ENCODE measurements at places on chromosomes 4 and X.

DNA sequence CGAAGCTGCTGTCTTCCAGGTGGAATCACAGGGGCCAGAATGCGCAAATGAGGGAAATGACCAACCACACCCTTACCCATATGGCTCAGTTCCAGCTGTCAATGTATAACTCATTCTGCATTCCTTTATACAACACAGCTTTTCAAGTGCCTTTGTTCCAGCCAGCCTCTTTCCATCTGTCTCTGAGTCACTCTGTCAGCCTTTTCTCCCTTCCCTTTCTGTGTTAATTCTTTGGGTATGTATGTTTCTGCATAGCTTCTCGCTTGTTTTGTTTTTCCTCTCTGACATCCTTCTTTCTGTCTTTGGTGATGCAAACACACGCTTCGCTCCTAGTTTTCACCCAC, 54.5 kb downstream of the RS1 start:
- peak; percentile 15 for DNase-seq

DNA sequence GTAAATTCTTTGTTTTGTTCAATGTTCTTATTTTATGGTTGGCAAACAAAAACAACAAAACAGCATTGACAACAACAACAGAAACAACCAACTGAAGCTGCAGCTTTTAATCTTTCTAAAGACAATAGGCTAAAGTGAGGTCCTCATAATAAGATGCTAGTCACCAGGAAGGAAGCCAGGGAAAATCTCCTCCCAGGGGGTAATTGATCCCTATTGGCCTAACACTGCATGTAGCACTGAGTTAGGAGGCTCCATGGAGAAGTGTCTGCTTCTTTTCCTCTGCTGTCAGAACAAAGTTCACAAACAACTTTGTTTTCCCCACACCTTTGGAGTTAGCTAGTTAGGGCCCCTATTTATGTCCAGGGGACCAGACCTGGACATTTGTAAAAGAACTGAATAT, 4.7 kb upstream of the LRAT start:
- DNase-seq = no peak

- no peak for DNase-seq
Measured at GRCh38 chr4:74535512-74535911, 90.6 kb downstream of the AREG start.

DNA sequence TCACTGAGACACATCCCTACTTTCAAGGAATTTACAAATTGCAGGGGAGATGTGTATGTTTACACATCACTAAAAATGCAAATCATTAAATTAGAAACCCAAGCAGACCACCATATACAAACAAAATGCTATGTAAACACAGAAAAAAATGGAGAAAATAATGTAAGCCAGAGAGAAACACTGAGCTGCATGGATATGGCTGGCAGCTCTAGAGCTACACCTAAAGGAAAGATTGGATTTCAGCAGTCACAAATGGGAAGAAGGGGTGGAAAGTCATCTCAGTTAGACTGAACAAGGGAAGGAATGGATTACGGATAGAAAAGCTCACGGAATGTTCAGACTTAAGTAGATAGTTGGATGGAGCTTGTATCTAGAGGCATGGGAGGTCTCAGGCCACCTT, 186.3 kb downstream of the MOSPD2 start:
- DNase-seq = no peak

DNA sequence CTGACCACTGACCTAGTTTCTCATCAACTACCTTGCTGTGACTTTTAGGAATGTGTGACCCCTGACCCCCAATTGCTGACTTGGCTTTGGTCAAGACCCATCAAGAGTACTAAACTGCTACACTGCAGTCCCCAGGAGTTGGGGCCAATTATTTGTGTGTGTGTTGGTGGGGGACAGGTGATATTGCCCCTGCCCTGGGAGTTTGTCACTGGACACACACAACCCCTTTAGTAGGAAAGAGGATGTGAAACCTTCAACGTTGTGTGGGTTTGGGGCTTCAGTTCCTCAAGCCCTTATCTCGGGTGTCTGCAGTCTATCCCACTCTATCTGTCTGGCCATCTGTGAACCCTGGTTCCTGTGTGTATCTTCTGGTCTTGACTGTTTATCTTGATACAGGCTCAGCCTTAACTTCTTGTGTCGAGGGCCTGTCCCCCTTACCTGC, 6.5 kb downstream of the SASH3 start:
- DNase-seq = no peak

- DNase-seq = no peak
Measured at GRCh38 chr4:5750946-5751665, 40.1 kb downstream of the EVC start.

DNA sequence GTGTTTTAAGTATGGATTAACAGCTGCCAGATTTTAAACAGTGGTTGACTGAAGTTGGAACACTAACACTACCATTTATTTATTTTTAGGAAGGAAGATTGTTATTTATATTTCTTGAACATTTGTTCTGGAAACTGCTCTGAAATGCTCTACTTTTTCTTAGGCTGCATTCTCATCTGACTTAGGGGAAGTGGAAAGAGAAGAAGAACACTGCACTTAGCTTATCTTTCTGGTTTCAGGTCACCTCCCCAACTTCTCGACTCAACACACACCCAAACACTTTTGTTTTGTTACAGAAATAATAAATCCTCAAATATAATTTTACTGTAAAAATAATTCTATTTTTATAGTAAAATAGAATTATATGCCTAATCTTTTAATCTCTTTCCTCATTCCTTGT, 18.6 kb downstream of the BLTP1 start:
- DNase-seq = no peak

GRCh38 chr4:19850909-19851308, 400.8 kb upstream of the SLIT2 start:
- no peak for DNase-seq

GRCh38 chrX:99663136-99663535, 746.9 kb downstream of the PCDH19 start:
- no peak for DNase-seq

DNA sequence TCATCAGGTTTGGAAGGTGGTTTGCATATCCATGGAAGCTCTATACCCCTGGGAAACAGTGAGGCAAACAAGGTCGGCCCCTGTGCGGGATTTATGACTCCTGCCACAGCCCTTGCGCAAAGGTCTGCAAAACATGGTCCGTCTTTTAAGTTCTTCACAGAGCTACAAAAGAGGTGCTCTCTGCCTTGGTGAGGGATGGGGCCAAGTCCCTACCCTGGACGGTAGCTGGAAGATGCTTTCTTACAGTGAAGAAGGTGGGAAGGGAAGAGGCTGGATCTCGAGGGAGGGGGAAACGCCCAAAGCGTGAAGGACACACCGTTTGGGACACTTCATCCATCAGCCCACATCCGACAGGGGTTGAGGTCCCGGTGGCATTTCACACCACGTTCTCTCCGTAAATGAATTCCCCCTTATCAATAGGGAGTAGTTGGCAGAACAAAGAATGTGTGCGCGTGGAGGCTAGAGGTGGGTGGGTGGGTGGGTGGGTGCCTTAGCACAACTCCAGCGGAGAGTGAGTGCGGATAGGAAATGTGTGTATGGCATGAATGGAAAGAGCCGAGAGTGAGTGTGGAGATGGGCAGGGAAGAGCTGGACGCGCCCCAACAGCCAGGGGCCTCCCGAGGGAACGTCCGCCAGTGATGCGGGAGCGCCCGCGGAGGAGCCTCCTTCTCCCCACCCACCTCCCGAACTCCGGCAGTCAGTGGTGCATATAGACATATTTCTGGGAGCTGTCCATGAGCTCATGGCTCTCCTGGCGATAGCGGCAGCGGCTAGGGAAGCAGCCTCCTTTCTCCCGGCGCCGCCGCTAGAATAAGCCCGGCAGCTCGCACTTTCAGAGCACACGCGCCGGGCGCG, 68.3 kb downstream of the LARP7 start:
- peak; percentile 67 for DNase-seq

DNA sequence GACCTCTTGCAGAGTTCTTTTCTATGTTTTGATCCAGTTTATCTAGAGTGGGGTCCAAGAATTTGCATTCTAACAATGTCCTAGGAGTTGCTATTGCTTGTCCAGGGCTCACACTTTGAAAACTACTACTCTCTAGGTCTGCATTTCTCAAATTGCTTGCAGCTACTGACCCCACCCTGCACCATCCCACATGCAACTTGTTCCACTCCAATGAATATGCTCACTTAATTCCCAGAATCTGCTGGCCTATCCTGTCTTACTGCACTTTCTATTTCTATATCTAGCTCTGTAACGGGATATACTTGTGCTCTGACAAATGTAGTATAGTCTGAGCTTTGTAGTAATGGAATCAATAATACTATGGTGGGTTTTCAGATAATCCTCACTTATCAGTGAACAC, 570.3 kb downstream of the IQCM start:
- no peak for DNase-seq

DNA sequence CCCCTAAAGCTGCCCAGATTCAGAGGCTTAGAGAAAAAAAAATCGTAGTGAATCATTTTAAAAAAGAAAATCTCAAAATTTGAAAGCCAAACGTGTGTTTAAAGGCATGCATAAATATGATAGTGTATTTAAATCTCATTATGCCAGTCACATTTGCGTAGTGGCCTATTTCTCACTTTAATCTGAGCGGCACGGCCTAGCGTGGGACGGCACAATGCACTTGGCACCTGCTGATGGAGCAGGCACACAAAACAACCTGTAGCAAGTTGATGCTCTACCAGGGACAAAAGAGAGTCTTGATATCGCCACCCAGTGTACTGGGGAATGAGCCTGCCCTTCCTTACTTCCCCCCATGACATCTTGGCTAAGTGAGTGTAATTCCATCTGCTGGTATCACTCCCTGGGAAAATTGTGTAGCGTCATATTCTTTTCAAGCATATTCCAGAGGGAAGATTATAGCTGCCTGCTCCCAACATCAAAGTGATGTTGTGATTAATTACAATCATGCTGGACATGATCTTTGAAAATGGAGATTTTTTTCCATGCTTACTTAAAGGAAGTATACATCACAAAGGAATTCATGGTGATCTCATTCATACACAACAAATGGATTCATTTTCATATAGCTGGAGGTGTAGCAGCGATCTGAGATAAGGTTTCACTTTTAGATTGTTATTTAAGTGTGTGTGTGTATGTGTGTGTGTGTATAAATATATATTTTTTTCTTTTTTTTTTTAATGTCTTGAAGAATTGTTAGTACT, 138.8 kb downstream of the DCTD start:
- DNase-seq = no peak

DNA sequence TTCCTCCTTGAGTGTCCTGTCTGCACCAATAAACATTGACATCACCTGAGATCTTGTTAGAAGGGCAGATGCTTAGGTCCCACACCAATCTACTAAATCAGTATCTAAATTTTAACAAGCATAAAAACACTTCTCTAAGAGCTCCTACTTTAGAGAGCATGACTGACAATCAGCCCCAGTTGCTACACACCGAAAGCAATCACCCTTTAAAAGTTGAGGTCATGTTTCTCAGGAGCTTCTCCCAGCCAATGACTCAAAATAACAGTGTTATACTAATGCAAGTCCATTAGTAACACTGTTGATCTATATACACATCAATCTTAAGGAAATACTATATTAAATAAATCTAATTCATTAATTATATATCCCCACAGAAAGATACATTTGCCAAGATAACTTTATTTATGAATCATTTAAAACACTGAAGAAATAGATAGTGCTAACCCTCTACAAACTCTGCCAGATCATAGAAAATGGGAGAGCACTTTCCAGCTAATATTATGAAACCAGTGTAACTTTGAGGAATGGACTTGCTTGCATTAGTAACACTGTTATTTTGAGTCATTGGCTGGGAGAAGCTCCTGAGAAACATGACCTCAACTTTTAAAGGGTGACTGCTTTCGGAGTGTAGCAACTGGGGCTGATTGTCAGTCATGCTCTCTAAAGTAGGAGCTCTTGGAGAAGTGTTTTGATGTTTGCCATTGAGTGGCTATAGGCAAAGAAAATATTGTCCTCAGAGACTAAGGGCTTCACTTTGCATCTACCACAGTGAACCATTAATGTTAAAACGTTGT, 109.8 kb upstream of the HDX start:
- no peak for DNase-seq

- DNase-seq = peak; percentile 58
Measured at GRCh38 chr4:42654631-42655268, 2.2 kb downstream of the ATP8A1 start.

DNA sequence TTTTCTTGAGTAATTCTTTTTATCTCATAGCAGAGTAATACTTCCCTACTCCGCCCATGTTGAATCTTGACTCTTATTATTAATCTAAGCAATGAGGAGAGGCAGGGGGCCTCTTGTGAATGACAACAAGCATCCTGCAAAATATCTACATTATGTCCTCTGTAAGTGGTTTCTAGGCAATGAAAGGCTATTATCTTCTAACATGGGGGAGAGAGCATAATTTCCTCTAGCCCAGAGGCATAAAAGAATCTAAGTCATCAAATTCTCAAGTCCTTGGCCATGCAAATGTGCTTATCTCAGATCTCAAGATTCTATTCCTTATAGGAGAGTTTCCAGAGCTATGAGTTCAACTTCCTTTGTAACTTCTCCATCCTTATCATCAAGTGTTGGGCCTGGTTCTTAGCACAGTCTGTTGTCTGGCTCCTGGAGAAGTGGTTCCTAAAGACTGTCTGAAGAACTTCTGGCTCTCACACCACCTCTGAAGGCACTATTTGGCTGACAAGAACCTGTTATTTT, 423.1 kb upstream of the INTU start:
- DNase-seq = no peak

- DNase-seq = peak; percentile 32
Measured at GRCh38 chr4:96483308-96484030, 643.6 kb downstream of the PDHA2 start.

GRCh38 chrX:21683941-21684340, 25.8 kb upstream of the KLHL34 start:
- DNase-seq = no peak

- DNase-seq = no peak
Measured at GRCh38 chr4:185186769-185187168, 17.0 kb downstream of the CFAP97 start.

GRCh38 chr4:101239665-101240064, 107.7 kb downstream of the PPP3CA start:
- no peak for DNase-seq

DNA sequence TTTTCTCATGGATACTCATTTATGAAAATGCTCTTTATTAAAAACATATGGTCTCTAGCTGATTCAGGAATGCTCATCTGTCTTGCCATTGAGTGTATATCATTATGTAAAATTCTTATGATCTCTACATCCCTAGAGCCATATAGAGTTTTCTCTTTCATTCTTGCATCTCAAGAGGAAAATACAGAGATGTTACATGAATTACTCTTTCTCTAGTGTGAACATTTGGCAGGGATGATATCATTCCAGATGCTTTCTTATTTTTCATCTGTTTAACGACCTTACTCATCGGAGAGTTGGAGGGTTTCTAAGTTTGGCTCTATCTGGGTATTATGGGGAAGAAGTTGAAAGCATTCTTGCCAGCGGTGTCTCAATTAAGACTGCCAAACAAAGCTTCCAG, 202.9 kb upstream of the SLC7A11 start:
- DNase-seq = no peak

GRCh38 chr4:90419124-90419711, 292.0 kb downstream of the CCSER1 start:
- peak; percentile 39 for DNase-seq
